ENCODE measurements at places on chromosomes 1 and 21.

DNA sequence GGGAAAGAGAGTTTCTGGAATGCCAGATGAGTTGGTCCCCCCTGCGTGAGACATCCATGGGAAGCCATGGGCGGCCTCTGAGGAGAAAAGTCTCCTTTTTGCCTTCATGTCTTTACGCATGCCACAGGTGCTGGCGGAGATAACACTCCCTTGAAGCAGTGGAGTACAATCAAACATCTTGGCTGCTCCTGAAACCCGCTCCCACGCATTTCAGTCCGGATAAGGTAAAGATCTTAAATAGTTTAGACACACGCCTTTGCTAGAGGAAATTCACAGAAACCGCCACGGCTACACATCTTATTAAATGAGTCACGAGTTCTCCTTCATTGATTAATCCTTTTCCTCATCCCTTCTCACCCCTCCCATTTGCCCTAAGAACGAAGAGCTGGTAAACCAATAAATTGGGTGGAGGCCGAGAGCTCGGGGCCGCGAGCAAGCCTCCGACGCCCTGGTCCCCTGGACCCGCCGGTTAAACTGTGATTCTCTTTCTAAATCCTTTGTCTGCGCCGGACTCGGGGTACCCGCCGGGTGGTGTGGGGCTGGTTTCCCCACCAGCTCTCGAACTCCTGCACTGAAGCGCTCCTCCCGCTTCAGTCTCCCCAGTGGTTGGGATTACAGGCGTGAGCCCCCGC lies 6.6 kb upstream of the ZNF669 start:
- no peak for DNase-seq

GRCh38 chr1:14517841-14518180 lies 80.7 kb upstream of the KAZN start:
- no peak for DNase-seq

DNA sequence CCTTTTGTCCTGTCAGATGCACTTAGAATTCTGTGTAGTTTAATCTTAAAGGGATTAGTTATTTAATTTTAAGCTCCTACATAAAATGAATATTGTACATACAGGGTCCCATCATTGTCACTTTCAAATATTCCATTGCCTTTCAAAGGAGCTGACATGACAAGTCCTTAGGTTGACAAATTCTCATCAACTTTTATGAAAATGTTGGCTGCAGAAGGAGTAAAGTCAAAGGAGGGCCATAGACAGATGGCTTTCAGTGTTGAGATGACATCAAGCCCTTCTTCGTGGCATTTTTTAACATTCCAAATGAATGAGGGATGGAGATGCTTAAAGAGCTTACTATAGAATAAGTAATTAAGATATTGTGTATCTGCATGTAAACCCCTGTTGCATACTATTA lies 15.4 kb downstream of the NFIA start:
- no peak for DNase-seq

GRCh38 chr1:25238046-25238445 lies 5.7 kb upstream of the SYF2 start:
- no peak for DNase-seq

GRCh38 chr1:186283374-186283773 lies 91.7 kb downstream of the TPR start:
- no peak for DNase-seq

- DNase-seq = no peak
These were observed 25.7 kb downstream of the C21orf91 start for GRCh38 chr21:17793246-17794123.
